ENCODE measurements at places on chromosomes 12 and 14.

DNA sequence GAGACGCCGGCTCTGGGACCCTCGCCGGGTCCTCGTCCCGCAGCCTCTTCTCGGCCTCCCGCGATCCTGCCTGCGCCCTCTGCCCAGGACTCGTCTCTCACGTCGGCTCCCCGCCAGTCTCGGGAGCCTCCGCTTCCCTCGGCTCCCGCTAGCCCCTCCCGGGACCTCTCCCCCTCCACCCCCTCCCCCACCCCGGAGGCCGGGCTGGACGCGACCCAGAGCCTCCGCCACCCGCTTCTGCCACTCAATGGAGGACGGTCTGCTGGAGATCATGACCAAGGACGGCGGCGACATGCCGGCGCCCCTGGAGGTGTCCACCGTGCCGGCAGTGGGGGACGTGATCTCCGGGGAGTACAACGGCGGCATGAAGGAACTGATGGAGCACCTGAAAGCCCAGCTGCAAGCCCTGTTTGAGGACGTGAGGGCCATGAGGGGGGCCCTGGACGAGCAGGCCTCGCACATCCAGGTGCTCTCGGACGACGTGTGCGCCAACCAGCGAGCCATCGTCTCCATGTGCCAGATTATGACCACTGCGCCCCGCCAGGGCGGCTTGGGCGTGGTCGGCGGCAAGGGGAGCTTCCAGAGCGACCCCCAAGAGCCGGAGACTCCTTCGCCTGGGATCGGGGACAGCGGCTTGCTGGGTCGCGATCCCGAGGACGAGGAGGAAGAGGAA, 568 bp downstream of the CCDC184 start:
- DNase-seq, result no peak

DNA sequence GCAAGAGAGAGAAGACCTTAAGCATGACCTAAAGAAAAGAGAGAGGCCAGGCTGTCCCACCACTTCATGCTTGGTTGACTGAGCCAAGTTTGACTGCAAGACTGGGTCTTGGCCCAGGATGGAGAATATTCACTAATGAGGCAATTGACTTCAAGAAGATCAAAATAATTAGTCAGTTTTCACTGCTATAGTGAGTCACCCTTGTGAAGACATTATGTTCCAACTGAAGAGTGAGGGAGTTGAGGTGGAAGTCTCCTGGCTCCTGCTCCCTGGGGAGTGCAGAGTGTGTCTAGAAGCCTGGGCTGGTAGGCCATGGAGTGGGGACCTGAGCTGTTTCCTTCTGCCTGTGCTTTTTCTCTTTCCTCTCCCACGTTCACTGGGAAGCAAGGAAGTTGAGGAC, 117.6 kb downstream of the CACNA1C start:
- no peak for DNase-seq

GRCh38 chr14:90750191-90750590, 66.0 kb downstream of the TTC7B start:
- DNase-seq, result no peak

- no peak for DNase-seq
Observed at GRCh38 chr14:28774764-28775735, 8.5 kb downstream of the FOXG1 start.

GRCh38 chr12:38977132-38977531, 71.7 kb upstream of the CPNE8 start:
- no peak for DNase-seq

DNA sequence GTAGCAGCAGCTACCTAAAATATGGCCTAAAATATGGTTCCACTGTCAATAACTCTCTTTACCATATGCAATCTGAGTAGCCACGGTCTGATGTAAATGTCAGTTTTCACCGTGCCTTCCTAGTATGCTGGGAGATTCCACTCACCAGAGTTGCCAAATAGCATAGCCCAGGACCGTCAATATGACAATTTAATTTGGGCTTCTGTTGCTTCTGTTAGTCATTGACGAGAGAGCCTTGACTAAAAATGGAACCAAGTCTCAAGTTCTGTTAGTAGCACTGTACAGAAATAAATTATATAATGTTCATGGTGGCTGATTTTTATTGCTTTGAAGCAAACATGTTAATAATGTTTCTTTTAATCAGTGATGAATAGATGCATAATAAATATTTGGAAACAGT, 348.4 kb downstream of the BCAT1 start:
- DNase-seq, result peak; percentile 48

GRCh38 chr12:4191642-4192041, 81.9 kb upstream of the CCND2 start:
- DNase-seq, result no peak

- DNase-seq, result peak; percentile 50
Observed at GRCh38 chr12:132834181-132834711, 5.6 kb upstream of the GOLGA3 start.

GRCh38 chr12:122793685-122794106, 19.3 kb downstream of the CCDC62 start:
- peak; percentile 62 for DNase-seq

DNA sequence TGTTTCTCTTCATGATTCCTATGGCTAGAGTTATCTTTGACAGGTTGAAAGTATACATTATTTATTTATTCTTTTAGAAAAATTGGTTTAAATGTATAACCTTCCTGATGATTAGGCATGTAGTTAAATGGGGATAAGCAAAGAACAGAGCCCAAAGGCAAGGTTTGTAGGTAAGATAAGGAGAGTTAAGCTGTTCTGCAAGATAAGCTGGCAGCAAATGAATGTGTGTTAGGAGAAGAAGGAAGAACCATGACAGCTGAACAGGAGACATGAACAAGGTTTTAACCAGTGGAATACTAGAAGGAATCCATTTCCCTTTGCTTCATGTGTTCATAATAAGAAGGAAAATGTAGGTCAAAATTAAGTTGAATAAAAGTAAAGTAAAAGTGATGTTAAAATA, 1330.1 kb upstream of the USP15 start:
- no peak for DNase-seq

- DNase-seq, result peak; percentile 52
Observed at GRCh38 chr14:68814539-68815297, 21.9 kb upstream of the ZFP36L1 start.

- no peak for DNase-seq
Observed at GRCh38 chr12:86349196-86349595, 93.0 kb upstream of the MGAT4C start.

GRCh38 chr14:88553886-88554456, 836 bp downstream of the PTPN21 start:
- DNase-seq, result no peak

- no peak for DNase-seq
Observed at GRCh38 chr12:42565633-42566032, 23.9 kb downstream of the PRICKLE1 start.

GRCh38 chr12:33703221-33703620, 263.6 kb upstream of the SYT10 start:
- no peak for DNase-seq

DNA sequence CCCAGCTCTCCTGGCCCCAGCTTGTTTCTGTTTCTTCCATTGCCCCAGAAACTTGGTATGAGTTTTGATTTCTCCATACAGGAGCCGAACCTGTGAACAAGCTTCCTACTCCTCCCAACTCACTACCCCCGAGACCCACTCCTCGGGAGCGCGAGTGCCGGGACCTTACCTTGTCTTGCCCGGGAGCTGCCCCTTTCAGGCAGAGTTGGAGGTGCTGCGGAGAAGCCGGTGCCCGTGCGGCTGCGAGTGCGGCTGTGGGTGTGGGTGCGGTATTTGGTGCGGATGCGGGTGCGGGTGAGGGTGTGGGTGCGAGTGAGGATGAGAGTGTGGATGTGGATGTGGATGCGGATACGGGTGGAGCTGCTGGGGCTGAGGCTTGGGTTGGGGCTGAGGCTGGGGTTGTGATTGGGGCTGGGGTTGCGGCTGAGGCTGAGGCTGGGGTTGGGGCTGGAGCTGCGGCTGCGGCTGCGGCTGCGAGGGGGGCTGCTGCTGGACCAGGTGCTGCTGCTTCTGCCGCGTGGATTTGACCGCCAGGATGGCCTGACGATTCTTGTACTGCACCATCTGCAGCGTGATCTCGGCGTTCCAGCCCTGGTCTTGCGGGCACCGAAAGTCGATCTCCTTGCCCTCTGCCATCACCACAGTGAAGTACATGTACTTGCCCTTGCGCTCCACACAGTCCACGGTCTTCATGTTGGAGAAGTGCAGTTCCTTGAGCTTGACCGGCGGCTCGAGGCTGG, 1.1 kb downstream of the PHLDA1 start:
- DNase-seq, result peak; percentile 68

- no peak for DNase-seq
Observed at GRCh38 chr14:72270147-72270727, 338.0 kb downstream of the RGS6 start.

DNA sequence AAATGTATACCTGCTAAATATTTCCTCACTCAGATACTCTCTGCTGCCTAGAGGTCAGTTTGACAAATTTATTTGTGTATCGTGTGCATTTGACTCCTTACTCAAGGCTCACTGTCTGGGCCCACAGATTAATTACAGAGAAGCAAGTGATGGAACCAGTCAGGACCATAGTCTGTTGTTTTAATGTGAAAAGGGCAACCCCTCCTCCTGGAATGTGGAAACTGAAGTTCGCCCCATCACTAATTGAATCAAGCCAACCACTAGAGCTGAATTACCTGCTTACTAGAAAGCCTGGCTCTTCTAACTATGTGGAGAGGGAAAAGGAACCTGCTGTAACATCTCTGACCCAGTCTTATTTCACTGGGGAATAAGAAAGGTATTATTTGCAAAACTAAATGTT, 199.9 kb upstream of the KRR1 start:
- no peak for DNase-seq

- DNase-seq, result no peak
Observed at GRCh38 chr14:53663709-53664108, 292.9 kb downstream of the BMP4 start.

- DNase-seq, result no peak
Observed at GRCh38 chr14:67722293-67722692, 20.6 kb downstream of the RDH12 start.

DNA sequence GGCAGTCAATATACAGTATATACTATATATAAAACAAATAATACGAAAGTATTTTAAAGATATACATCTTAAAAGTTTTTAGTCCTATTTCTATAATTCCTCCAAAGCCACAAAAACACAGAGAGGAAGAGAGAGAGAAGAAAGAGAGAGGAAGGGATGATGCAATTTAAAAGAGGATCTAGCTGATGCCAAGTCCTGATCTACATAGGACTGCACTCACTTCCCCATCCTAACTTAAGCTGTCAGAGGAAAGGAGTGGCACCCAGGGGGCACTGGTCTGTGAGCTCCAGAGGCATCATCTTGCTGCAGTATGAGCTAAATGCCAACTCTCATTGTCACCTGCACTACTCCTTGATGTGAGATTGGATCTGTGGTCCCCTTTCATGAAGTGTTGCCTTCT, 95.8 kb downstream of the C12orf42 start:
- DNase-seq, result no peak

- no peak for DNase-seq
Observed at GRCh38 chr12:25248137-25248536, 2.6 kb downstream of the KRAS start.

DNA sequence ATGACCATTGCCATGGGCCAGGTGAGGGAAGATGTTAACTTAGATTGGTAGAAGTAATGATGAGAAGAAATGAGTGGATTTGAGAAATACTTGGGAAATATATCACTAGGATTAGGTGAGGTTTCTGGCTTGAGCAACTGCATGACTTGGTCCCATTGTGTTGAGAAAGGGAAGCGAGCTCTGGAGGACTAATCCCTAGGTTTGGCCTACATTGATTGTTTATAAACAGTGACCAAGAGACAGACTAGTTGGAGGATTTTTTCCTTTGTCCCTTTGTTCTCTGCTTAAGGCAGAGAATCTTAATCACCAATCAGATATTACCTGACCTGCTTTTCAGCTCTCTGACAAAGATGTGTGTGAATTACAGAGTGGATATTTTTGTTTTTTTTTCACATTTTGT, 100.5 kb downstream of the AEBP2 start:
- DNase-seq, result no peak

DNA sequence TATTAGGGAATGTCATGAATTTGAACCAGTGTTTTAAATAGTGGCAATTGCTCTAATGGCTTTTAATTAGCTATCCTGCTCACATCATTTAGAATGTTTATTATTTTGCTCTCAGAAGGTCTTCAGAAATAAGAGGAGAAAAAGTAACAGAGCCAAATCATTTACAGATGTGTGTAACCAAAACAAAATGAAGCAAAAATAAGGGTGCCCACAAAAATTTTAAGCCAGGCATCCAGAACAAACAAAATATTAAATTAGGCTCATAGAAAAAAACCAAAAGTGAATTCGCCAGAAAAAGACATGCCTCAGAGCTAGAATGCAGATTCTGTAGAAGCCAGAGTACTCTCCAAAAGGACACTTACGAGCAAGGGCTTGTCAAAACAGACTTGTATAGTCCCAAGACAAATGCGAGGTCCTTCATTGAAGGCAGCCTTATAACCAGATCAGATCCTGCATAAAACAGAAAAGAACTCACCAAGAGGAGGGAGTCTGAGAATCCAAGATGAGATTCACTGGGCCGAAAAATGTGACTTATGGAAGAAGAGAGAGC, 20.2 kb upstream of the SERPINA1 start:
- no peak for DNase-seq

- no peak for DNase-seq
Observed at GRCh38 chr14:70721542-70721941, 79.8 kb downstream of the TTC9 start.

DNA sequence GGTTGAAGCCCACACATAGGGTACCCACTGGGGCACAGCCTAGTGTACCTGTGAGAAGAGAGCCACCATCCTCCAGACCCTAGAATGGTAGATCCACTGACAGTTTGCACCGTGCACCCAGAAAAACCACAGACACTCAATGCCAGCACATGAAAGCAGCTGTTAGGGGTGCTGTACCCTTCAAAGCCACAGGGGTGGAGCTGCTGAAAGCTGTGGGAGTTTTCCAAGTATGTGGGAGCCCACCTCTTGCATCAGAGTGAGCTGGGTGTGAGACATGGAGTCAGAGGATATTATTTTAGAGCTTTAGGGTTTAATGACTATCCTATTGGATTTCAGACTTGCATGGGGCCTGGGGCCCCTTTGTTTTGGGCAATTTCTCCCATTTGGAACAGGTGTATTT, 30.5 kb downstream of the TSPAN19 start:
- DNase-seq, result no peak

GRCh38 chr14:61406198-61406597, 84.8 kb downstream of the PRKCH start:
- DNase-seq, result no peak

- no peak for DNase-seq
Observed at GRCh38 chr12:111203446-111203845, 165.4 kb downstream of the PHETA1 start.

DNA sequence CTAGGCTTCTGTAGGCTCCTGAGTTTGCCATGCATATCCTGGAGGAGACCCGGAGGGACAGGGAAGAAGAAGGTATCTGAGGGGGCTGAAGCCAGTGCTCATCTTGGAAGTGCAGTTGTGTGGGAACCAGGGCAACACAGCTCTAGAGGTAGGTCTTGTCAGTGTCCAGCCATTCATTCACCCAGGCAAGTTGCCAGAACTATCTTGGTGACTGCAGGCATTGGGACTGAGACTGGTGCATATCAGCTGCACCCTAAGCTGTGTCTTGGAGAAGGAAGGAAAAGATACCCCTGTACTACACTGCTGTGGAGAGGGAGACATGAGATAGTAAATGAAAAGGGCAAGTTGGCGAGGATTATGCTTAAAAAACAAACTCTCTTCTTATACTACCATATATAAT, 4.9 kb upstream of the WIF1 start:
- no peak for DNase-seq
